ENCODE measurements at places on chromosomes 3 and 15. TPM values are rescaled to one million over a fixed set of nuclear protein-coding genes. Genes with fewer than 3 reads are reported as not detected.

GRCh38 chr15:83105440-83105839 is 2.0 kb upstream of the TM6SF1 start:
- no peak for DNase-seq

DNA sequence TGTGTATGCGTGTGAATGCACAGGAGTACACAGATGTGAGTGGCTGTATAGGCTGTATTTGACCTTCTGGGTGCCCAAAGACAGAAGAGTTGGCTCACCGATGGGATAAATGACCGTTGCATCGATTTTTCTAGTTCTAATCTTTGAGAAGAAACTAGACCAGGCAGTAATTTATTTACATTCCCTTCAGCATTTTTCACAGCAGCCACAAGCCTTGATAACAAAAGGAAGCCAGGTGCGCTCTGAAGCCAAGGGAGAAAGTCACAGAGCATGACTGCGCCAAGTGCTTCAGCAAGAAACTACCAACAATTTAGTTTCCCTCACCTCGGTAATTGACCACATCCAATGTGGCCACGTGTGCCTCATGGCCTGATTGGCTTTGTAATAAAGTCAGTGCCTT is 5.9 kb upstream of the FAM3D start:
- no peak for DNase-seq

DNA sequence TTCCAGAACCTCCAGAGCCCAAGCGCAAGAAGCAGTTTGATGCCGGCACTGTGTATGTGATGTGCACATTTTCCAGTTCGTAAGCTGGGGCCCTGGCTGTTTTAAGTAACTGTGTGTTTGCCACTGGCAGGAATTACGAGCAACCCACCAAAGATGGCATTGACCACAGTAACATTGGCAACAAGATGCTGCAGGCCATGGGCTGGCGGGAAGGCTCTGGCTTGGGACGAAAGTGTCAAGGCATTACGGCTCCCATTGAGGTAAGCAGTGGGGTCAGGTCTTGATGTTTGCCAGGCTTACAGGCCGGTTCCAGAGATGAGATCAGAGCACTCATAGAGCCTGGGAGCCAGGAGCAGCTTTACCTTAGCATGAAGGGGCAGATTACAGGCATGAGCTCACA is 28.4 kb downstream of the RBM5 start:
- DNase-seq: no peak

GRCh38 chr3:105364128-105364527 is 2.6 kb upstream of the ALCAM start:
- no peak for DNase-seq

GRCh38 chr3:30393079-30393478 is 213.3 kb upstream of the TGFBR2 start:
- no peak for DNase-seq

DNA sequence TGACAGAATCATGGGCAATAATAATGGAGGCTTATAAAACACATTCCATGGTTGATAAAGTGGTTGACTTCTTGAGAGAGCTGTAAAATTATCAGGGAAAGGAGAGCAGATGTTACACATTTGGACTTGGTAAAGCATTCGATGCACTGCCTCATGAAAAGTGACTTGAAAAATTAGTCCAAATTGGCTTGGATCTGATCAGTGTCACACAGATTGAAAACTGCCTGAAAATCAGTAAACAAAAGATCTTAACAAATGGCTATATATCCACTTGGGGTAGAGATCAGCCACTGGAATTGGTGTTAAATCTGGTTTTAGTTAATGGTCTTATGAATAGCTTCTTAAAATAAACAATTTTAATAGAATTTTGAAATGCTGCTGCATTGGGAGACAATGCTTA is 20.3 kb downstream of the SHOX2 start:
- DNase-seq: no peak

DNA sequence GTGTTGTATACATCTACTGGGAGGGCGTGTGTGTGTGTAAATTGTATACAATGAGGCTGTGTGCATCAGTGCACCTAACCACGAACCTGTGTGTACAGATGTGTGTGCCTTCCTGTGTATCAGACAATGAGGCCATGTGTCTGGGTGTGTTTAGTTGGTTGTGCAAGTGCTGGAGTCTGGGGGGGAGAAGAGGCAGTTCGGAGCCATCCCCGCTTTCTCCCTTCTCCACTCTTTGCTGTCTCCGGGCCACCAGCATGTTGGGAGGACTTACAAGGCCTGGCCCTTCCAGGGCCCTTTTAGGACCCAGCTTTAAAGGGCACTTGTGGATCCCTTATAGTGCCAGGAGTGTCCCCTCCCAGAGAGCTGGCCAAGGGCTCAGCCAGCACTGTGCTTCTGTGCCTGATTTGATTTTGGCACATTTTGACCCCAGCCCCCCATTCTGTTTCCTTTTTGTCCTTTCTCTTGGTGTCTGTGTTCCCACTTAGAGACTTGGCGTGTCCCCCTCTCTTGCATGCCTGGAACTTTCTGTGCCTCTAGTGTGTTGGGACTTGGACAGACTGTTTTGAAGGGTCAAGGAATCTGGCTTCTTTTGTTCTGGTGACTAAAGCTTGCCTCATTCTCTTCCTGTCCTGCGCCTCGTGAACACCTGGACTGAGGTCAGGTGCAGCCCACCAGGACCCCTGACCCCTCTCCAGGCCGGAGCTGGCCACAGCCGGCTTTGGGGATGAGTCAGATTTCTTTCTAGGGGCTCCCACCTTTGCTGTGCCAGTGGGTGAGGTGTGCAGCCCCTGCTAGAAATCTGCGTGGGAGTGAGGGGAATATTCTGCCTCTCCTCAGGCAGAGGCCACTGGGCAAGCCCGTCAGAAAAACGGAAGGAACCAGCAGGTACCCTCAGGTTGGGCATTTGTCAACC is 1.5 kb downstream of the CTDSPL start:
- no peak for DNase-seq

DNA sequence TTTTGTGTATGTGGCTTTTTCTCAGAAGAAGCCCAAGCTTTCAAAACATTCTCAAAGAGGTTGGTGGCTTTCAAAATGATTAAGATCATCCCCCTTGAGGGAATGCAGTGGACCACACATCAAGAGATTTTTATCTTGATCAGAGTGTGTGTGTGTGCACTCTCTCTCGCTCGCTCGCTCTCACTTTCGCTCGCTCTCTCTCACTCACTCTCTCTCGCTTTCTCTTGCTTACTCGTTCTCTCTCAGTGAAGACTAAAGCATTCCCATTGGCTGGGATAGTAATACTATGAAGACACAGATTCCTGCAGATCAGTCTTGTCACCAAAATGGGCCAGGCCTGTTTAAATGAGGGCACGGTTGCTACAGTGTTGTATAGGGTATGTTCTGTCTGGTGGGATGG is 365.7 kb downstream of the EDEM1 start:
- DNase-seq: no peak

DNA sequence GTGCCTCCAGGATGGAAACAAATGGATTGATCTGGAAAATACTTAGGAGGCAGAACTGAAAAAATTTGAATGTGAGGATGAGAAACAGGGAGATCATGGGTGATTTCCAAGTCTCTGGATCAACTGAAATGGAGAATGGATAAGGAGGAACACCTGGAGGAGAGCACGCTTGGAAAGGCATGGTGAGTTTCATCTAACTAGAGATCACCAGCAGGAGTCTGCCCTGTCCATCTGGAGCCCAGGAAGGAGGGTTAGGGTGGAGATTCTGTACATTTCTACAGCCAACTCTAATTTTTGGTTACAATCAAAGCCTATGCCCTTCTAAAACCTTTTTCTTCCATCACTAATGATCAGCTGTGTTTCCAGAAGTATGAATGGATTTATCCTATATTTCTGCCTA is 995.9 kb upstream of the CFAP20DC start:
- DNase-seq: no peak

GRCh38 chr3:85208650-85209049 is 249.9 kb downstream of the CADM2 start:
- DNase-seq: no peak

GRCh38 chr3:53218131-53218530 is 37.7 kb downstream of the TKT start:
- DNase-seq: no peak

DNA sequence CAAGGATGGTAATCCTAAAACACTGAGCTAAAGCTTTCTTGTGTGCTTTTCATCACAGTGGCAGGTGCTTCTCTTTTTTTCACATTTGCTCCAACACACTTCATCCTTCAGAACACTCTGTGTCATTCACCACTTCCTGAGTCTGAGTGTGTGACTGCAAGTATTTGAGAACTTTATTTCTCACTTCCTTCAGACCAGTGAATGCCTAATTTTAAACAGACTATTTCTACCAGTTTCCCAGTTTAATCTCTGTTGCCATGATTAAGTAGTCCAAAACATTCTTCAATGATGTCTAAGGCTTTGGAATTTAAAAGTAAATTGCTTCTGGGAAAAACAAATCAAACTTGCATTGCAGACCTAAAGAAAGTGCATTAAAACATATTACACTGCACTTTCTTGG is 541.2 kb downstream of the RBMS3 start:
- peak; percentile 14 for DNase-seq

DNA sequence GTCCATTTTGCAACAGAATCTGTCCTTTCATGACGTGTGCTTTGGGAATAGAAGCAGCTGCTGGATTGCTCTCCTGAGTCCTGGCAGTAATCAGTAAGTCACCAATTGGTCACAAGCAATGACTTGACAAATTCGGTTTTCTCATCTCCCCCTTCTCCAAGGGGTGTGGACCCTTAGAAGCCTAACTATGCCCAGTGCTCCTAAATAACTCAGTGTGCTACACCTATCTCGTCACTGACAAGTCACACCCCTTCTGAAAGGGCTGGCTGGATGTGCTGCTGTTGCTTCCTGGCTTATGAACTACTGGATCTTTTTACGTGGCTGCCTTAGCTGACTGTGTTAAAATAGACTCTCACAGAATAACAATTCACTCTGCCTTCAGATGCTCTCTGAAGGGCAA is 1351.5 kb downstream of the ZPLD1 start:
- DNase-seq: no peak

DNA sequence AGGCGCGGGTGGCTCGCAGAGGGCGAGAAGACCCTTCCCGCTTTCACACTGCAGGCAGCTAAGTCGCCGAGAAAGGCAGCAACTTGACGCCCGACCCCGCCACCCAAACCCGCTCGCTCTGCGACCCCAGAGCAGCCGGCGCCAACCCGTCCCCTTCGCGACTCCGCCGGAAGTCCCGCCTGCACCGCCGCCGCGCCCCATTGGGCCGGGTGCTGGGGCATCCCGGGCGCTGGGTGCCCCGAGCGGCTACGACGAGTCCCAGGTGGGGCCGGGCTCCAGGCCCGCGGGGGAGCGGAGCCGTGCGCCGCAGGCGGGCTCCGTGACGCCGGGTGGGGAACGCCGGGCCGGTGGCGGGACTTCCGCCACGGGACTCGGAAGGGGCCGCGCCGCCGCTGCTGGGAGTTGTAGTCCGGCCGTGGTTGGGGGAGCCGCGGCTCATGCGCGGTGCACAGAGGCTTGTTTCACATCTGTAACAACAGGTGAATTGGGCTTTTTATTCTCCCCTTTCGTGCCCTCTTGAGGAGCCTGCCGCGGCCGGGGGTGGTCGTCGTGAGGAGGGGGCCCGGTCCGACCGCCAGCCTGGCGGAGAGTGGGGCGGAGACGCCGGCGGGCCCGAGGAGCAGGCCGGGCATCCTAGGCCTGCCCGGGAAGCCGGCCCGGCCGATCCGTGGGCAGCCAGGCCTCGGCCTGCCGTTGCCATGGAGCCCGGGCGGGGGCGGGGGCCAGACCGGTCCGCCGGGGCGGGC is at the start of gene DHX30:
Gene DHX30 (plus strand): TSS at position 405 of the 746 bp plus-strand sequence. CDS start 7,546 bp downstream, outside the sequence.
- DNase-seq: no peak

GRCh38 chr15:95280711-95281110 is 1049.3 kb downstream of the MCTP2 start:
- DNase-seq: no peak

DNA sequence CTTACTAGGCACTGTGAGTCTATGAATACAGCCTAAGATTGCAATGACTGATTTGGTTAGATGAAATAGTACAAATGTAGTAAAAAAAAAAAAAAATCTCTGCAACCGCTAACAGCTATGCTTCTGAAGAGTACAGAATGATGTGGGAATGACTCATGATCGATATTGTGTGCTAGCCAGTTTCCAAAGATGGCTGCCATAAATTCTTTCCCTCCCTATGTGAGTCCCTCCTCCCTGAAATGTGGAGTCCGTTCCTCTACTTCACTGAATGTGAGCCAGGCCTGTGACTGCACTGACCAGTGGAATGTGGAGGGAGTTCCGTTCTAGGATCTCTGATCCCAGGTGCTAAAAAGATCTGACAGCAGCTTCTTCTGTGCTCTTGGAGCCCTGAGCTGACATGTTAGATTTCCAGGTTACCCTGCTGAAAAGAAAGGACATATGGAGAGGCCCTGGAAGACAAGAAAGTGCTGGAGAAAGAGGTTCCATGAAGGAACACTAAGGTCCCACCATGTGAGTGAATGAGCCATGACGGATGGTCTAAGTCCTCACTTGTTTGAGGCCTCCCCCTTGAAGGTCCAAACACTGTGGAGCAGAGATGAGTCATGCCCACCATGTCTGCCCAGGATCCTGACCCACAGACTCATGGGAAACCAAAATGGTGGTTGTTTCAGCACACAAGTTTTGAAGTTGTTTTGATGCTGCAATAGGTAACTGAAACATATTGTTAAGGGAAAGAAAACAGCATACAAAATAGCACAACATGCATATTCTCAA is 46.3 kb downstream of the DGKG start:
- no peak for DNase-seq

GRCh38 chr15:70170096-70170699 is 72.5 kb upstream of the TLE3 start:
- DNase-seq: no peak

DNA sequence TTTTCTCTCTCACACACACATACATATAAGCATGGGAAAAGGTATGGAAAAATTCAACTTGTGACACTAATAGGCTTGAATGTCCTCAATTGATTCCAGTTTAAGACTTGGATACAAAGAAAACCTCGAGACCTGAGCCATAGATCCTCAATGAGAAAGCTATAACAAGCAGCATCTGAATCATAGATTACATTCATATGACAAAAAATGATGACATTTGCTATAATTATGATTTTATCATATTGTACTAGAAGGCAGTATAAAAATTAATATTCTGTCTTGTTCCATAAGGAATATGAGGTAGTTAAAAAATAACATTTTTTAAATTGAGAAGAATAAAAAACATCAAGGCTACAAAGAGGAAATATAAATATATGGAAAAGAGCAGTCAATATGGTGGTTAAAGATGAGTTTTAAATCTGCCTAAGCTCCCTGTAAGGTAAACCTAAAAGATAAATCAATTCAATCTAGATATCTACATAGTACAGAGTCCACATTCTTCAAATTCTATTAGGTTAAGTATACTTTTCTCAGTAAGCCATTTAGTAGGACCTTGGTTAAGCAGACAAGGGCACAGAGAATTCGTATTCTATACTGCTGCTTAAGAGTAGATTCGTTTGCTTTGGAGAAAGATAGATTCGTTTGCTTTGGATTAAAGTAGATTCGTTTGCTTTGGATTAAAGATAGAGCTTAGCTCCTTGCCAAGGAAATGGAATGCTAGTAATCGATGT is 175.7 kb downstream of the STAG1 start:
- no peak for DNase-seq

- DNase-seq: no peak
These were observed 21.0 kb upstream of the ALDH1A2 start for GRCh38 chr15:58086491-58086890.

- DNase-seq: no peak
These were observed 12.9 kb downstream of the CELF6 start for GRCh38 chr15:72307026-72307425.

TNFAIP8L3 gene
- 19.1 TPM for total RNA-seq

MEF2A gene
- total RNA-seq: 58.9 TPM

NUDT16 gene
- 12.3 TPM for total RNA-seq

SOX14 gene
- not detected for total RNA-seq

Data from glomerular endothelial cell (primary cell).